ENCODE measurements at places on chromosomes 3 and 15. TPM values are rescaled to one million over a fixed set of nuclear protein-coding genes. Genes with fewer than 3 reads are reported as not detected.

DNA sequence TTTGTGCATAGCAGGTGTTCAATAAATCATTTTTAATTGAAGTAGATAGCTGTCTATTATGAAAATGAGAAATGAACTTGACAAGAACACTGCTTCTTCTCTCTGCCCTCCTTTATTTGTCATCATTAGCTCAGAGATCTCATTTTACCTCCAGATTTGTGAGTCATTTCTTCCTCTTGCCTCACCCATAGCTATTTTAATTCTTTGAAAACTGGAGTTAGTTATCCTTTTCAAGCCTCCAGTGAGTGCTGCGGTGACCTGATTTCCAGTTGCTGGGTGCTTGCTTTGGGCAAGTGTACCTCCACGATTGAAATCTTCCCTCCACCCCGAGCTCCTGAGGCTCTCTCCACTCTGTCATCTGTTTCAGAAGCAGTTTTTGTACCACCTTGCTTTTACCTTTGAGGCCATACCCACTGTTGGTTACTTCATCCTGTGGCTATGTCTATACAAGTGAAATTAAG lies 114.6 kb downstream of the NFKBIZ start:
- H3K4me3 ChIP-seq, result no peak overlapping the region
- H3K36me3 ChIP-seq, result no peaks in the 10 kb centered on the region
- H3K27me3 ChIP-seq, result no peaks in the 10 kb centered on the region
- H3K27ac ChIP-seq, result no peak overlapping the region

DNA sequence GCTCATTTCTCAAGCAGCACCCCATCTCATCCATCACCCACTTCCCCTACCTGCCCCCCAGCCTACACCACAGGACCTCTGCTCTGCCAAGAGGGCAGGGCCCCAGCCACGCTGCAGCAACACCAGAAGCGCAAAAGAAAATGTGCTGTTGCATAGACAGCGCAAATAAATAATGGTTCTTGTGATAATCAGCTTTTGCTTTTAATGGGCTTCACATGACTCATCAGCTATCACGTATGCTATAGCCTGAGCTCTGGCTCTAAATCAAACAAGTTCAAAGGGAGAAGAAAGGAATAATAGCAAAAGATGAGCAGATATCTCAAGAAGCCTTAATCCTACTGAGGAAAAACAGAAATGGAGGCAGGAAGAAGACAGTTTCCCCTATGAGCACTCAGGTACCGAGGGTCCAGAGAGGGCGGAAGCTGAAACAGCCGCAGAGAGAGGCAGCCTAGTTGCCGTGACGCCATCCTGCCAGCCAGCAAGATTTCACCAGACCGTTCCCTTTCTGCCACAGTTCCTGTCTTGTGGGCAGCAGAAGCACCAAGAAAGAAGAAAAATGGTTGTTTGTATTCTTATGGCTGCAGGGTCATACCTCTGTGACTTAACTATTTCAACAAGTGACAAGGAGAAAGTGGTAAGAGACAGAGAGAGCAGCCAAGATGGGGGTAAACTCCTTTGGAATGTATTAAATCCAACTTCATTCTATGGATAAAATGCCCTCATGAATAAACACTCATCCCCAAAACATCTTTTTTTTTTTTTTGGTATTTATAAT lies 22.0 kb downstream of the RAB27A start:
- no peak overlapping the region for H3K27ac ChIP-seq
- no peaks in the 10 kb centered on the region for H3K4me1 ChIP-seq
- H3K27me3 ChIP-seq, result no peaks in the 10 kb centered on the region
- DNase-seq, result peak; percentile 61

GRCh38 chr15:78340231-78341056 lies at the start of gene CRABP1:
Gene CRABP1, plus strand, starts transcription at chr15:78340353. Its CDS starts 76 bp downstream, at chr15:78340429.
- H3K4me3 ChIP-seq, result peak within 1 kb of the TSS; percentile 32
- H3K4me1 ChIP-seq, result peaks cover 8% of the 10 kb centered on the region
- H3K27ac ChIP-seq, result no peak within 1 kb of the TSS

Gene CPA3
- total RNA-seq, result 1.5 TPM

Gene CFAP91
- total RNA-seq, result 0.52 TPM

- no peak for DNase-seq
- H3K4me3 ChIP-seq, result no peak overlapping the region
- no peak overlapping the region for H3K27ac ChIP-seq
- no peaks in the 10 kb centered on the region for H3K36me3 ChIP-seq
Observed at GRCh38 chr3:71228156-71228866, 355.2 kb downstream of the FOXP1 start.

- H3K4me3 ChIP-seq, result no peak overlapping the region
- no peak overlapping the region for H3K27ac ChIP-seq
- DNase-seq, result no peak
- no peaks in the 10 kb centered on the region for H3K27me3 ChIP-seq
- H3K4me1 ChIP-seq, result no peaks in the 10 kb centered on the region
- no peaks in the 10 kb centered on the region for H3K36me3 ChIP-seq
Observed at GRCh38 chr3:21551019-21551418, 200.0 kb downstream of the ZNF385D start.

Gene TMEM40
- total RNA-seq, result 0.59 TPM

DNA sequence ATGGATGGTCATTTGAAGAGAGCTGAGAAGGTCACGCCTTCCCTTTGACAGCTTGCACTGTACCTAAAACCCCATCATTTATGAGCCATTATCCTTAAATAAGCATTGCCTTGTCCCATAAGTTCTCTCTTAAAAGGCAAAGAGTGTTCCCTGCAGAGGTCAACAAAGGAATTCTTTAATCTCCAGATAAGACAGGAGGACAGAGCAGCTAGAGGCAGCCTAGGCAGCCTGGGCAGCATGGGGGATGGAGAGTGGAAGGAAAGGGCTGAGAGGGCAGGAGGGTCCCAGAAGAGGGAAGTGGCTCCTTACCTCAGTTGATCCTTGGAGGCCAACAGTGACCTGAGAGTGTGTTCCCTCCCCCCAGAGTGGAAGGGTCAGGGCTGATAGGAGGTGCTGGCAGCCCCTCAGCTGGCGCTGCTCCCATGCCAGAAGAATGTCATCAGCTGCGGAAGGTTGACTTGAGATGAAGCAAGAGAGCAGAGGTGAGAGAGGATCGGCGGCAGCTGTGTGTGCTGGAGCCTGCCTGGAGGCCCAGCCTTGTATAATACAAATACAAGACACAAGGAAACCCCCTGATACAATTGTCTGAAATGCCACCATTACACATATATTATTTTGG lies 12.8 kb downstream of the KBTBD13 start:
- peak overlapping the region; percentile 87 for H3K27ac ChIP-seq
- no peak for DNase-seq
- no peak overlapping the region for H3K4me3 ChIP-seq
- H3K4me1 ChIP-seq, result peaks cover 45% of the 10 kb centered on the region
- no peaks in the 10 kb centered on the region for H3K27me3 ChIP-seq

- no peak overlapping the region for H3K4me3 ChIP-seq
- H3K27me3 ChIP-seq, result no peaks in the 10 kb centered on the region
- no peak for DNase-seq
- H3K4me1 ChIP-seq, result no peaks in the 10 kb centered on the region
Observed at GRCh38 chr3:108180194-108180593, 42.0 kb downstream of the IFT57 start.

GRCh38 chr3:32888739-32889138 lies 62.7 kb upstream of the CCR4 start:
- H3K27ac ChIP-seq, result no peak overlapping the region
- H3K4me1 ChIP-seq, result peaks cover 3% of the 10 kb centered on the region

DNA sequence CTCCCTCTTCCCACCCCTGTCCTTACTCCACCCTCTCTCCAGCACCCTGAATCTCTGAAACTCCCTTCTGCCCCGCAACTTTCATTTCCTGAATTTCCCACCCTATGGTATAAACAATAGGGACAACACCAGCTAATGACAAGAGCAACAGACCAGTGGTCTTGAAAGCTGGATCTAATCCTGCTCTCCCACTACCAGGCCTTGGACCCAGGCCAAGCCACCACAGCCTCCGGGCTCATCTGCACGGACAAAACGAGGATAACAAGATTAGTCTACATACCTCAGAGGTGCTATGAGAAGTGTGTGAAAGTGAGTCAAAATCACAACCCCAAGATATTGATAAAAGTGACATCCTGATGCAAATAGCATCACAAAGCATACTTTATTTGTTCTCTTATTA lies 128.6 kb downstream of the ERC2 start:
- H3K27me3 ChIP-seq, result no peaks in the 10 kb centered on the region
- no peak overlapping the region for H3K27ac ChIP-seq
- H3K4me1 ChIP-seq, result no peaks in the 10 kb centered on the region
- H3K36me3 ChIP-seq, result no peaks in the 10 kb centered on the region
- no peak overlapping the region for H3K4me3 ChIP-seq

DNA sequence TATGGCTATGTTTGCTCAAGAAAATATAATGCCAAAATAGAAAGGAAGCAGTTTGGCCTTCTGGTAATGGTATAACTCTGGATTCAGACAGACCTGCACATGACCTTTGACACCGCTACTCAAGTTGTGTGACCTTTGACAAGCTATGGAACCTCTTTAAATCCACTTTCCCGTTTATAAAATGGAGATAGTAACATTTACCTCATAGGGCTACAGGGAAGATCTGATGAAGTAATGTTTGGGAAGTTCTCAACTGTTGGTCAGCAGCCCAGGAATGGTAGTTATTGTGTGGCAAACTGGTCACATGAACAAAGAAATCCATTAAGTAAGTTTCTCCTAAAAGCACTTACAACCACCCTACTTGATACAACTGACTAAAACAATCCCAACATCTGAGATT lies 95.1 kb upstream of the PHLDB2 start:
- H3K4me1 ChIP-seq, result no peaks in the 10 kb centered on the region
- DNase-seq, result no peak
- H3K27me3 ChIP-seq, result no peaks in the 10 kb centered on the region
- no peak overlapping the region for H3K4me3 ChIP-seq
- H3K36me3 ChIP-seq, result no peaks in the 10 kb centered on the region

- peaks cover 28% of the 10 kb centered on the region for H3K4me1 ChIP-seq
- DNase-seq, result peak; percentile 92
- no peaks in the 10 kb centered on the region for H3K27me3 ChIP-seq
- peak within 1 kb of the TSS; percentile 99 for H3K27ac ChIP-seq
Observed at GRCh38 chr15:67521029-67521782, at the start of gene C15orf61. Gene C15orf61, plus strand, starts transcription at chr15:67521131. Its CDS starts 118 bp downstream, at chr15:67521249.

Gene SPPL2A
- 124 TPM for total RNA-seq

Gene PCYT1A
- 77.1 TPM for total RNA-seq

Gene CPLX3
- not detected for total RNA-seq

DNA sequence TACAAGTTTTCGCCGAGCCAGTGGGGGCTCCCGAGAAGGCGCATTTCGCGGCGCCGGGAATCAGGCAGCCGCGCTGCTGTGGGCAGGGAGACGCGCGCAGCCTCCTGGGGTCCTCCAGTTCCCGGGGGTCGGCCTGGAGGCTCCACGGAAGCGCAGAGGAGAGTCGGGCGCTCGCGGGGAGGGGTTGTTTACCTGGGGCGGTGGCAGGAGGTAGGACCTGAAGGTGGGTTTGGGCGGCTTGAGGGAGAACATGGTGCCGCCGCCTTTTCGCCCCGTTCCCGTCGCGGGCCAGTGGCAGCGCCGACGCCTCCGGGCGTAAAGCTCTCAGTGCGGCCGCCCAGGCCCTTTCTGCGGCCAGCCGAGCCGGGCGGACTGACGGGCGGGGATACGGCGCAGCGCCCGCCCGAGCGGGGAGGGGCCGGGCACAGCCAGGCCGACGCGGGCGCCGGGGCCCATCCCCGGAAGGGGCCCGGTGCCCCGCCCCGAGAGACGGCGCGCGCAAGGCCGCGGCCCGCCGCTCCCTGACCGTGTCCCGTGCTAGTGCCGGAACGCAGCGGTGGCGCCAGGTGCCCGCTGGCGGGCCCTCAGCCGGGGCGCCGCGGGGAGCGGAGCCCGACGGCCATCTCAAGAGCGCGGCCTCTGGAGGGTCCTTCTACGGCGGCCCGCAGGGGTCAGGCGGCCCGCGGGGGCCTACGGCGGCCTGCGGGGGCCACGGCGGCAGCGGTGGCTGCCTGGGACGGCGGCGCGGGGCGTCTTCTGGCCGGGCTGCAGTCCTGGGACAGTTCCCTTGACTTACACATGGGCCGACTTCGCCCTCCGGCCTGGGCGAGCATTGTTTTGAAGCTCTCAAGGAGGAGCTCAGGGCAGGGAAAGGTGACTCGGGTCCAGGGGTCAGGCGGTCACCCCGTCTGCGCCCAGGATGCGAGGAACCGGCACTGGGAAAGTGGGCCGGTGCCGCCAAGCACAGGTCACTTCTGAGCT lies at the start of gene MTMR10:
Gene MTMR10, minus strand, starts transcription at position 374 of the 981 bp plus-strand sequence. Its CDS starts 122 bp downstream, at position 252.
- peak; percentile 66 for DNase-seq
- peak within 1 kb of the TSS; percentile 84 for H3K4me3 ChIP-seq
- H3K4me1 ChIP-seq, result peaks cover 42% of the 10 kb centered on the region
- H3K36me3 ChIP-seq, result no peaks in the 10 kb centered on the region
- no peaks in the 10 kb centered on the region for H3K27me3 ChIP-seq
- H3K27ac ChIP-seq, result peak within 1 kb of the TSS; percentile 92

DNA sequence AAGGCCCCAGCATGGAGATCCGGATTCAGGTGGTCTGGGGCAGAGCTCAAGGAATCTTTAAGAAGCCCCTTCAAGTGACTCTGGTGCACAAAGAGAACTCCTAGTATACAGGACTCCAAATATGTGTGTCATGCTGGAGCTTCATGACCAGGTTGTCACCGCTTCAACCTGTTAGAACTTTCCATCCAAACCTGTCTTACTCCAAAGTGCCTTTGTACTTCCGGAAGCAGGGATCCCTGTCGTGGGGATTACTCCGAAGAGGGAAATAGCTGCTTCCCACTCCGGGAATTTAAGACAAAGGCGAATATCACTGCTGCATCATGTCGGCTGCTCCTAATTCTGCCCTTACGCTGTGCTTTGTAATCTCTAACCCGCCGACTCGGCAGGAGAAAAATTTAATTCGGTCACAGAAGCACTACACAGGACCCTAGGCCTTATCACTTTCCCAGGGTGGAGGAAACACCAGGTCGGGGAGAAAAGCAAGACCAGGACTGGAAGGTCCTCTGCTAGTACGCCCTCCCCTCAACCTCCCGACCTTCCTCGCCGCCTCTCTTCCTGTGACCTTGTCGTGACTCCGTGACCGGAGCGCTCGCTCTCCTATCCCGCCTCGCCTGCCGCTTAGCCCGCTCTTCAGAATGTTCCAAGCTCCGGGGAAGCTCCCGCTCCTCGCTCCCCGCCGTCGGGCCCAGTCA lies 730 bp downstream of the HIGD1A start:
- peak overlapping the region; percentile 92 for H3K27ac ChIP-seq
- no peak for DNase-seq
- H3K36me3 ChIP-seq, result no peaks in the 10 kb centered on the region
- H3K4me3 ChIP-seq, result peak overlapping the region; percentile 83
- H3K4me1 ChIP-seq, result peaks cover 34% of the 10 kb centered on the region
- no peaks in the 10 kb centered on the region for H3K27me3 ChIP-seq

GRCh38 chr3:177827511-177828207 lies 630.4 kb upstream of the TBL1XR1 start:
- H3K4me3 ChIP-seq, result no peak overlapping the region
- H3K27me3 ChIP-seq, result no peaks in the 10 kb centered on the region
- H3K36me3 ChIP-seq, result no peaks in the 10 kb centered on the region
- DNase-seq, result no peak
- H3K27ac ChIP-seq, result no peak overlapping the region
- peaks cover 20% of the 10 kb centered on the region for H3K4me1 ChIP-seq

All from psoas muscle (tissue), 8 donors.